AG08395 (cell line): ENCODE measurements at places on chromosomes 2 and 18.
A peak's percentile ranks its signal among the peaks of the same experiment; 100 is the strongest.

- peak; percentile 62 for DNase-seq
Measured at GRCh38 chr2:27954771-27955383, 64.3 kb downstream of the BABAM2 start.

- DNase-seq = no peak
Measured at GRCh38 chr18:36535202-36535935, 237.9 kb downstream of the FHOD3 start.

- no peak for DNase-seq
Measured at GRCh38 chr2:152016181-152017120, 82.4 kb downstream of the CACNB4 start.

- DNase-seq = no peak
Measured at GRCh38 chr18:57775937-57776336, 27.2 kb downstream of the ATP8B1 start.

GRCh38 chr2:151882786-151883445, 54.7 kb upstream of the ARL5A start:
- DNase-seq = no peak

DNA sequence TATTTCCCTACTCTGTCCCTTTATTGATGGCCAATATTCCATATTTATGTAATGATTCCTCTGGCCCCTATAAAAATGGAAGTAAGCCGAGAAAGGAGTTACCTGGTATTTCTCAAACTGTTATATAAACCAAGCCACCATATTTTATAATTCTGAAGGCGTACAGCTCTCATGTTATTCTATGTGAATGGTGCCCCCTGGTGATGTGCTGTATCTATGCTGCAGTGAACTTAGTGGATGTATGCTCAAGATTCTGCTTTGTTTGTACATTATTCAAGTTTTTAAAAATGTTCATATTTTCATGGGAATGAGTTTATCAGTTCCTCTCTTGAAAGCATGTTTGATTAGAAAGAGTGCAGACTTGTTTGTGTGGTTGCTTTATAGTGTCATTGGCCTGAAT, 194.5 kb upstream of the LRRTM1 start:
- peak; percentile 31 for DNase-seq

DNA sequence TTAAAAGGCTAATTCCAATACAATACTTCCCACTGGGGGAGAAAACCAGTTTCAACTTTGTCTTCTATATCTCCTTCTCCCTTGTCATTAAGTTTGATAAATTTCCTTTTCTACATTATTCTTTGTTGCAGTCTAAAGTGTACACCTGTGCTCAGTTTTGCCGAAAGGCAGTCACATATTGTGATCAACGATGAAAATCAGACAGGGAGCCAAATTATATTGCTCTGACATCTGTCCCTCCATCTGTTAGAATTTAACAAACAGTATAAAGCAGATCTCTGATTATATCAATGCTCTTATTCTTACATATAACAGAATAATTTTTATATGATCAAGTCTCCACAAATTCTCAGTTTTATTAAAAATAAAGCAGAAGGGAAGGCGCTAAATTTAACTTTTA, 496.7 kb downstream of the NRXN1 start:
- DNase-seq = no peak

DNA sequence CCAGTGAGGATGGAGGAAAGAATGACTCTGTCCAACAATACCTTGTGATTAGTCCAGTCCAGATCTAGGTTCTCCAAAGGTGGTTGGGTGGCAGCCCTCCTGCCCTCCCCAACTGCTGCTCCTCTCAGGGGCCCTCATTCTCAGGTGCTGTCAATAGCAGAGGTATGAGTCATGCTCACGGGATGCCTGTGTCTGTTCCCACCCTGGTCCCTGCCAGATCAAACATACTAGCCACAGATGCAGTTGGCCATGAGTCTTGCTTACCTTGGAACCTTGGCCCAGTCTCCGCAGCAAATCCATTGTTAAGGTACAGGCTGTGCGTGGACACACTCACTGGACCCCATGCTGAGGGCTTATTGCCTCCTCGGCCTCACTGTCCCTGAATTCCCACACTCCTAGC, 24.9 kb upstream of the RPIA start:
- DNase-seq = no peak

DNA sequence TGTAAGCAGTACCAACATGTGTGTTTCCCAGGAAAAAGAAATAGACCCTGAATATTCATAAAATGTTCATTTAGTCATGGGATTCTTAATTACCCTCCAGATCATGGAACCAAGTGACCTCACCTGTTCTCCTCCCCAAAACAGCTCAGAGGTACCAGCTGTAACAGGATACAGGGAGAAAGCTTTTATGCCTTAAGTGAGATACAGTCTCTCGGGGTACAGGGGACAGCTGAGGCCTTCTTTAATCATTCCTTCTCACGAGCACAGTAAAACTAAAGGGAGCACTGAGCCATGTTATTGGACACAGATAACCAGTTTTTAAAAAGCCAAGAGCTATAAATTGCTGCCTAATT, 16.6 kb downstream of the EPHA4 start:
- no peak for DNase-seq

GRCh38 chr18:68840554-68841263, 42.8 kb downstream of the CCDC102B start:
- peak; percentile 60 for DNase-seq

GRCh38 chr2:217742276-217742675, 260.5 kb downstream of the TNS1 start:
- DNase-seq = no peak

GRCh38 chr2:32484937-32485336, 128.1 kb downstream of the BIRC6 start:
- peak; percentile 88 for DNase-seq

DNA sequence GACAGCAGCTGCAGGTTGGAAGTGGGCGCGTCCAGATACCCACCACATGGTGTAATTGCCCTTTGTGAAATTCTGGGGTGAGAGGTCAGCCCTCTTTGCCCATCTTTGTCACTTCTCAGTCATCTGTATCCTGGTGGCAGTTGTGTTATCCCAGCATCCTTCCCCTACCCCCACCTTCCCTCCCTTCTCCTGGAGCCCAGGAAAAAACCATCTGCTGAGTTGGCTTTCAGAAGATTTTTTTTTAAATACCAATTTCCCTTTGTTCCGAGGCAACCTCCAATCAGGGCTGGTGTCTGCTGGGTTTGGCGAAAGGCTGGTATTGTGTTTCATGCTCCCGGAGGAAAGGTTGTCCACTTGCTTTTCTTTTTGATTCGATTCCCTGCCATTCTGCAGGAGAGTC, 35.2 kb downstream of the SETBP1 start:
- peak; percentile 31 for DNase-seq

DNA sequence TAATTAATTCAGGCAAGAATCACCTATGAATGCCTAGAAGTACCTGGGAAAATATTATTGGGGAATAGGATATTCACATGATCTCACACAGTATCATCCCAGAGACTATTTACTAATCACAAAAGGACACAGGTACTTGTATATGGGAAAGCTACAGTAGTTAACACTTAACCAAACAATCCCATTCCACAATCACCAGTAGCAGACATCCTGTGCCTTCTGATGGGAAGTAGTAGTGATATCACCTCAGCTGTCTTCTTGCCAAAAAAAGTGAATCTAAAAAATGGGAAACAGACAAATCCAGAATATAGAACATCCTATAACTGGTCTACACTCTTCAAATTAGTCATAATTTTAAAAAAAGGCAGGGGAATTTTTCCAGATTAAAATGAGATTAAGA, 75.6 kb upstream of the CCDC150 start:
- no peak for DNase-seq

GRCh38 chr2:61456070-61456745, 14.7 kb downstream of the USP34 start:
- no peak for DNase-seq

- no peak for DNase-seq
Measured at GRCh38 chr18:950882-951495, 46.3 kb downstream of the ADCYAP1 start.

DNA sequence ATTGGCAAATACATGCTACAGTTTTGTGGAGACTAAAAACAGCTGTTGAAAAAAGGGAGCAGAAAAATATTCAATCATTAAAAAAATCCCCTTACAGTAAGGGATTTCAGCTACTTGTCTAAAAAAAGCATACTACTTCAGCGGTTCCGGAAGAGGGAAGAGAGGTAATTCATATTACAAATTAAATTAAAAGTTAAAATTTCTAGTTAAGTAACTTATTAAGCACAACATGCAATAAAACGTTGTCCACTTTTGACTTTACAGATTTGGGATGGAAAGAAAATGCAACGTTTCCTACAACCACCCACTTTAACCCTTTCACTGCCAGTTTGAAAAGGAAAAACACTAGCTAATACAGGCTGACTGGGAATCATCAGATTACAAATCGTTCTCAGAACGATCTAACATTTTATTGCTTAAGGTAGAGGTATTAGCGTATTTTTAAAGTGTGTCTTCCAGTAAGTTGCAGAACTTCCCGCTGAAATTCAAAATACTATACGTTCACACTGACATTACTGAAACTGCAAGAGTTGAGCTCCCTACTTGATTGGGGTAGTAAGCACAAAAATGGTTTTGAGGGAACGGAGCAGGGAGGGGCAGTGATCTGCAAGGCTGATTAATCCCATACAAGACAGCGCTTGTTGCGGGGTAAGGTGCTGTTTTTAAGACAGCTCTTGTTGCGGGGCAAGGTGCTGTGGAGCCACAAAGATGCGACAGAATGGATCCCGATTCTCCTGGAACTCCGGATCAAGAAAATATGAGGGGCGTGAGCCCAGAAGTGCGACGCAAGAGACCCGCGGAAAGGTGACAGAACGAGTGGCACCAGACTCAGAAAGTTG, 743 bp downstream of the HADHA start:
- DNase-seq = no peak

- no peak for DNase-seq
Measured at GRCh38 chr2:9641641-9642040, 10.8 kb upstream of the YWHAQ start.

- DNase-seq = no peak
Measured at GRCh38 chr2:129709956-129710598, 269.4 kb upstream of the RAB6C start.

GRCh38 chr2:135255208-135255607, 203.1 kb downstream of the RAB3GAP1 start:
- no peak for DNase-seq

GRCh38 chr18:49817947-49818346, 4.6 kb upstream of the ACAA2 start:
- DNase-seq = no peak

DNA sequence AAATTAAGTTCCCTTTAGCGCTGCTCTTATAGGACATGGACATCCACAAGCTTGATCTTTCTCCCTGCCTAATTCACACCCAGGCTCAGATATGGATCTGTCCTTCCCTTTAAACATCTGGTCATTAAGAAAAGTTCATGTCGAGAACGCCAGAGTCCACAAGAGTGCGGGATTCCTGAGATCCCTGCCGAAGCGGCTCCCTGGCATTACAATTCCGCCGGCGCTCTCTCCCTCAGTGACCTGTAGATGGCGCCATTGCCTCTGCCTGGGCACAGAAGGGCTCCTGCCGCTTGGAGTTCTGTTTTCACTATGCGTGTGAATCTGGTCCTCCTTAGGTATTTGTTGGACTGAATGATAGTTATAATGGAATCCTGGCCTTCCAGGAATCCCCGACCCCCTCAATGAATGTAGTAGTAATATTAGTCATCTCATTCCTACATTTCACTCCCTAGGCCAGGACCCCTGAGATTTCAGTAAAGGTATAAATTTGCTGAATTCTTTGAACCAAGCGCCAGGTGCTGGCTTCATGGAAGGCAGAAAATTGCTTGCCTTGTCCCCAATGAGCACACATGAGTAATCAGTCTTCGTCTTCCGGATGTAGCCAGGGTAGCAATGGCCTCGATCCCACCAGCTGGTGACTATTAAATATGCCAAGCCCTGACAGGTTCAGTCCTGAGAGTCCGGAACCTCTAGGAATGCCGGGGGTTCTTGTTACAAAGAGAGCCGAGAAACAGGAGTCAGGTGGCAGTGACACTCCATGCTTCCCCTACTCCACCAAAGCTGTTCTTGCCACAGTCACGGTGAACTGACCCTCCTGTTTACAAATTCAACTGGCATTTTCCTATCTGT, 26.4 kb upstream of the CD207 start:
- DNase-seq = peak; percentile 93

DNA sequence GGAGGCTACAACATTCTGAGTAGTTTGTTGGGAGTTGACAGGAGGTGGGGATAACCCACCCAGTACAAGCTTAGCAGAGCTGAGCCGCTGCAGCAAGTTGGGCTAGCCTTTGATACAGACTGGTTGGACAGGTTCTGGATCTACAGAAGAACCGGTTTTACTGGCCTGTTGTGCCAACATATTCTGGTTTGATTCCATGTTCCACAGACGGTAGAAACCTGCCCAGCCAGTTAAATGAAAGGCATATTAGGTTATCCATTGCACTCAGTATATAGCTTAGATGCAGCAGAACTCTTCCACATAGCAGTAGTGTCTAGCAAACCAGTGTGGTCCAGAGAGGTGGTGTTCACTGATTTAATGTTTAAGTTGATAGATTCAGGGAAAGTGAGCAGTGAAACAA, 19.3 kb upstream of the RBBP8 start:
- no peak for DNase-seq

DNA sequence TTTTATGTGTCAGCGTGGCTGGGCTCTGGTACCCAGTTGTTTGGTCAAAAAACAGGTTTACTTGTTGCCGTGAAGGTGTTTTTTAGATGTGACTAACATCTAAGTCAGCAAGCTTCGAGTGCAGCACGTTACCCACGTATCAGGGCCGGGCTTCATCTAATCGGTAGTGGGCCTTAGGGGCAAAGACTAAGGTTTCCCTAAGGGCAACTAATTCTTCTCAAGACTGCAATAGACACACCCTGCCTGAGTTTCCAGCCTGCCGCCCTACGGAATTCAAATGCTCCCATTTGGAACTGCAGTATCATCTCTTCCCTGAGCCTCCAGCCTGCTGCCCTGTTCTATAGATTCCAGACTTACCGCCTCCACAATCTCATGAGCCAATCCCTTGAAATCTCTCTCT, 27.7 kb downstream of the FHL2 start:
- no peak for DNase-seq

- peak; percentile 14 for DNase-seq
Measured at GRCh38 chr2:201484805-201485204, 33.3 kb downstream of the STRADB start.

GRCh38 chr2:10220045-10220901, 82.4 kb upstream of the HPCAL1 start:
- DNase-seq = no peak

DNA sequence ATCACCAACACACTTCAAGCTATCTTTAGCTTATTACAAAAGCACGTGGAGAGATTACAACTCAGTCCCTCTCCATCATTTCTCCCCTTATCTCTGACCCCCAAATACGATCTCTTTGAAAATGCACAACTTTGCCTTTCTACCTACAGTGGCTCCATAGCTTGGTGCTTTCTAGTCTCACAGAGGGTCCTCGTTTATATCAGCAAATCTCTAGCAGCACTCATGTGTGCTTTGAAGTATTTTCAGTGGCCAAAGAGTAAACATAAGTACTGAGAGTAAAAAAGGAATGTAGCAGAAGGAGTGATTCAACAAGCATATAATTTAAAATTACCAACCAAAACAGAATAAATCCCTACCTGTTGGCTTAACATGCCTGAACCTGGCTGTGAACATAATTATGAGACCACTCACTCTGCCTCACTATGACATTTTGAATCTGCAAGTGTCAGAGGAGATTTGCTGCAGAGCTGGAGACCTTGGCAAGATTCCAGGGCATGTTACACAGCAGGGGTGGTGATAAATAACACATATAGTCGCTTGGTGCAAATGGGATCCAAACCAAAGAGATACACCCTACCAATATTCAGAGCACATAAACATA, 54.6 kb downstream of the LAMA3 start:
- DNase-seq = no peak

- no peak for DNase-seq
Measured at GRCh38 chr2:127820080-127820668, 9.2 kb upstream of the WDR33 start.
